ENCODE measurements at places on chromosomes 16 and 17. TPM values are rescaled to one million over a fixed set of nuclear protein-coding genes. Genes with fewer than 3 reads are reported as not detected.

GRCh38 chr16:74296104-74296431, 546 bp upstream of the PSMD7 start:
- DNase-seq: no peak

DNA sequence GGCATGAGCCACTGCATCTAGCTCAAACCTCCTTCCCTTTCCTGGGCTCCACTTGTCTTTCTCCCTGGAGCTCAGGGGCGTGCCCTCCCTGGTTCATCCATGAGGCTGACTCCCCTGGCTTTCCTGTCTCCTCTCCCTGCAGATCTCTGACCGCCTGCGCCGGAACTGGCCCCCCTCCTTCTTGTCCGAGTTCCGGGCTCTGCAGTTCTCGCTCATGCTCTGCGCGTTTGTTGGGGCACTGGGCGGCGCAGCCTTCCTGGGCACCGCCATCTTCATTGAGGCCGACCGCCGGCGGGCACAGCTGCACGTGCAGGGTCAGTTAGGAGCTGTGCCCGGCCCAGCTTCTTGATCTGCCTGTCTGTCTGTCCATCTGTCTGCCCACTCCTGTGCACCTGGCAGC, 1.2 kb upstream of the LAT start:
- DNase-seq: no peak

GRCh38 chr16:49411121-49411970, 37.7 kb downstream of the C16orf78 start:
- no peak for DNase-seq

WNT9B gene
- 17.9 TPM for polyA plus RNA-seq

HOXB3 gene
- polyA plus RNA-seq: 135 TPM

MATCAP1 gene
- 53.0 TPM for polyA plus RNA-seq

ARL5C gene
- polyA plus RNA-seq: 0.44 TPM

GRCh38 chr16:67150833-67151396, at the start of gene B3GNT9:
B3GNT9 (minus strand) TSS chr16:67150998; CDS start chr16:67150485, 513 bp downstream.
- peak; percentile 70 for DNase-seq

- no peak for DNase-seq
These were observed 58.1 kb downstream of the SLFN11 start for GRCh38 chr17:35315283-35315682.

KRTAP2-2 gene
- polyA plus RNA-seq: not detected

GRCh38 chr17:79054200-79054960, 20.2 kb upstream of the ENGASE start:
- DNase-seq: no peak

DNA sequence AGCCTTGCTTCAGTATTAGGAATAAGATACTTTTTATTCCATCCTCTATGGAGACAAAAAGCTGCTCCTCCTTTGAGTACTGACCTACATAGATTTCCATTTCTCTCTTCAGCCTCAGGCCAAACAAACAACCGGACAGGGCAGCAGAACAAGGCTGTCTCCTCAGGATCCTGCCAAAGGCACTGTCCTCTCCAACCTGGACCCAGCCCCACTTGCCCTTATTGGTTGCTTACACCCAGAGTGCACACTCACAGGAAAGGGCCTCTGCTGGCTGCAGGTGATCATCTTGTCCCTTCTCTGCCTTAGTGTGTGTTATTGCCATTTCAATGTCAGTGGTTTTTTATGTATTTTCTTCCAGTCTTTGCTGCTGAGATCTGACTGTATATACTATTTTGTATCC, 26.6 kb downstream of the LIG3 start:
- no peak for DNase-seq

DNA sequence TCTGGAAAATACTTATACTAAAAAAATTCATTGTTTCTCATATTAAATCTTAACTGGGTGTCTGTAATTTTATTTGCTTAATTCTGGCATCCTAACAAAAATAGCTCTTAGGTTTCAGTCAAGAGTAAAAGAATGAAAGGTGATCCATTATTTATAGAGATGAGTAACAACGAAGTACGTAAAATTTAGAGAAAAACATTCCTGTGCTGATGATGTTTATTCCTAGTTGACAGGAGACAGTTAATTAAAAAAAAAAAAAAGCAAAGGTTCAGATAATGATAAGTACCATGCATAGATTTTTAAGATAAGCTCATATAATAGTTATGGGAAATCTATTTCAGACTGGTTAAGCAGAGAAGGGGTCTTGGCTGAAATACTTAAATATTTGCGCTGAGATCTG, 50.8 kb downstream of the ABCA9 start:
- no peak for DNase-seq

SLC5A2 gene
- 74.2 TPM for polyA plus RNA-seq

LGALS9B gene
- not detected for polyA plus RNA-seq

DNA sequence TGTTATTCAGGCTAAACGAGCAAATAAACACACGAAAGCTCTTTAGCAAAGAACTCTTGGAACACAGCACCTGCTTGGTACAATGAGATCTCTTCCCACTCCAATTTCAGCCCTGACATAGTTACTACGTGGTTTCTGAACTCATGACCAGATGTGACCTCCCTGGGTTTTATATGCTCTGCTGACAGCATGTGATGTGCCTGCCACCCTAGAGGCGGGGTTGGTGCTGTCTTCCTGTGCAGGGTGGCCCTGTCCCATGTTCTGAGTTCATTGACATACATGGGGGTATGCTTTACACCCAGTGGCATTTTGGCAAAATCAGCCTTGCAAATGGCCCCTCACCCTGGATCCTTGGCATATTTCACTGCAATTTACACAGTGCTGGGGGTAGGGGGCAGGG, 475.3 kb upstream of the ZFHX3 start:
- no peak for DNase-seq
